Dermis microvascular lymphatic vessel endothelial cell (primary cell): ENCODE measurements at places on chromosomes 7 and 10. TPM values are rescaled to one million over a fixed set of nuclear protein-coding genes. Genes with fewer than 3 reads are reported as not detected.

SLC16A12 gene
- total RNA-seq: under 0.01 TPM in 1 of 2 replicates, not detected in the other

NEUROG3 gene
- total RNA-seq: not detected in 2 replicates

NKX1-2 gene
- not detected in 2 replicates for total RNA-seq

RPEL1 gene
- 0.13 TPM in 2 replicates for total RNA-seq

STEAP1B gene
- 2.9 and 10.9 TPM in 2 replicates for total RNA-seq

GIMAP7 gene
- 64.4 and 108 TPM in 2 replicates for total RNA-seq

LRRD1 gene
- total RNA-seq: under 0.01 TPM in 2 replicates

PRSS37 gene
- total RNA-seq: not detected in 2 replicates

DNA sequence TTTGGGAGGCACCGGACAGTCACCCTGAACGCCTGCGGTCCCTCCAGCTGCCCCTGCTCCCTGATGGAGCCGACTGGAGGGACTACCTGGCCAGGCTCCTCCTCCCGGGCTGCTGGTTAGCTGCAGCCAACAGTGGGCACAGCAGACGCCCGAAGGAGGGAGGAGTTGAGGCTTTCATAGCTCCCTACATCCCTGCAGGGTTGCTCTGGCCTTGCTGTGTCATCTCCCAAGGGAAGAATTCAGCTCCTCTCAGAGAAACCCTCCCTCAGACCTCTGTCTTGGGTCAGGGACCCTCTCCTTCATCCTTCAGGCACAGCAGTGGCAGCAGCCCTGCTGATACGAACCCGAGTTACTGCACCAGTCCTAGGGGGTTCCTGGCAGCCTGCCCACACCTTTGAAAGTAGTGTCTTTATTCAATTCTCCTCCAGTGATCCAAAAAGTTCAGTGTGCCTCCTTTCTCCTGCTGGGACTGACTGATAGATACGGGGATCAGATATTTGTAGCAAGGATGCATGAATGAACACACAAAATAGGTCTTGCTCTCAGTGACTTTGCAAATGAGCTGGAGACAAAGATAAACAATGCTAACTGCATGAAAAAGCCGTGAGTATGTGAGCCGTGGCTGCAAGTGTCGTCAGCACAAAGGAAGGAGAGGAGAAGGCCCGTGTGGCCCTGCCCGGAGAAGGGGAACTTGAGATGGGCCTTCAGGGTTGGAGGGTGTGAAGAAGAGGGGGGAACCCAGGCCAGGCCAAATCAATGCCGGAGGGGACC is 136.6 kb downstream of the PRKAG2 start:
- DNase-seq: no peak

DNA sequence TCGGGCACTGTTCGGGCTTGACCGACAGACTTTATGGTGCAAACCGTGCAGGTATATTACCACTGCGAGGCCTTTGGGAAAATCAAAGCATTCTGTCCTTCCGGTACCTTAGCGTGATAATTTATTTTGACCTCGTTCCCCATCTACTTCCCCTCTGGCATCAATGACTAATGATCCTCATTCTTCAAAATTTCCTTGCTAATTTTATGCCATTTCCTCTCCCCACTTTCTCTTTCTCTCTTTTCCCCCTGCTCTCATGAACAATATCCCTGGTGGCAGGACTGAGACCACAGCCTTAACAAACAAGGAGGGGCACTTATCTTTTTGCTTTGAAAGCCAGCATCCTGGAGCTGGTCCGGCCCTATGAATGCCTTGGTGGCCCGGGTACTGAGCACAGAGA is 210.6 kb downstream of the TCF7L2 start:
- DNase-seq: no peak

- DNase-seq: no peak
Measured at GRCh38 chr7:102258749-102259107, 27.9 kb upstream of the SH2B2 start.

GRCh38 chr10:113362645-113363091 is 190.2 kb upstream of the HABP2 start:
- DNase-seq: no peak

DNA sequence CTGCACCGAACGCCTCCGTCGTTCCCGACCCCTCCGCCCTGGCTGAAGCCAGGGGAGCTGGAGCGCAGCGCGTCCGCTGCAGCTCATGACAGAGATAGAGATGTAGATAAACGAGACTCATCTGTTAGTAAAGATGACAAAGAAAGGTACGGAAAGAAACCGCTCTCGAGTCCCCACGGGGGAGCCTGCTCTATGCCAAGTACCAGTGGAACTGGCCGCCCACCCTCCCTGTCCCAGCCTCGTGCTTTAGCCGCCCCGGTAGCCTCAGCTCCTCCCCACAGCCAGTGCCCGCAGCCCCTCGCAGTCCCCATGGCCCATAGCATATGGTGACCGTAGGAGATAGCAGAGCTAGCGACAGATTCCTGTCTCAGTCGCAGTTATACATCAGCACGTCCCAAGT is 344.7 kb upstream of the GALNT17 start:
- no peak for DNase-seq

GRCh38 chr10:80691441-80691840 is 153.7 kb downstream of the SH2D4B start:
- no peak for DNase-seq

DNA sequence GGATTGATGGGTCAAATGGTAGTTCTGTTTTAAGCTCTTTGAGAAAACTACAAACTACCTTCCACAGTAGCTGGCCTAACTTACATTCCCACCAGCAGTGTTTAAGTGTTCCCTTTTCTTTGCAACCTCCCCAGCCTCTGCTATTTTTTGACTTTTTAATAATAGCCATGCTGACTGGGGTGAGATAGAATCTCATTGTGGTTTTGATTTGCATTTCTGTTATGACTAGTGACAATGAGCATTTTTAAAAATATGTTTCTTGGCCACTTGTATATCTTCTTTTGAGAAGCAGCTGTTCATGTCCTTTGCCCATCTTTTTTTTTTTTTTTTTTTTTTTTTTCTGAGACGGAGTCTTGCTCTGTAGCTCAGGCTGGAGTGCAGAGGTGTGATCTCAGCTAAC is 155.2 kb upstream of the BMPER start:
- no peak for DNase-seq

DNA sequence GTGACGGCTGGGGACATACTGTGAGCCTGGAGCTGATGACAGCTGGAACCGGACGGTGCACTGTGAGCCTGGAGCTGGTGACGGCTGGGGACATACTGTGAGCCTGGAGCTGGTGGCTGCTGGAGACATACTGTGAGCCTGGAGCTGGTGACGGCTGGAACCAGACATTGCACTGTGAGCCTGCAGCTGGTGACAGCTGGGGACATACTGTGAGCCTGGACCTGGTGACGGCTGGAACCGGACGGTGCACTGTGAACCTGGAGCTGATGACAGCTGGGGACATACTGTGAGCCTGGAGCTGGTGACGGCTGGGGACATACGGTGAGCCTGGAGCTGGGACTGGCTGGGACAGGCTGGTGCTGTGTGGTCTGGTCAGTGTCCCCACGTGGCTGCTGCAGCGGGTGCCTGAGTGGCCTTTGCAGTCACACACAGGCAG is 47.9 kb downstream of the PTPRN2 start:
- no peak for DNase-seq

DNA sequence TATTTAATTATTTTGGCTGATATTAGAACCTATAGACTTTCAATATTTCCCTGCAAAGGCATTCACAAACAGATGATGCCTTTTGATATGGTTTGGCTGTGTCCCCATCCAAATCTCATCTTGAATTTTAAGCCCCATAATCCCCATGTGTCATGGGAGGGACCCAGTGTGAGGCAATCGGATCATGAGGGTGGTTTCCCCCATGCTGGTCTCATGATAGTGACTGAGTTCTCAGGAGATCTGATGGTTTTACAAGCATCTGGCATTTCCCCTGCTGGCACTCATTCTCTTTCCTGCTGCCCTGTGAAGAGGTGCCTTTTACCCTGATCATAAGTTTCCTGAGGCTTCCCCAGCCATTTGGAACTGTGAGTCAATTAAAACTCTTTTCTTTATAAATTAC is 9.3 kb upstream of the PNLIPRP3 start:
- DNase-seq: no peak

DNA sequence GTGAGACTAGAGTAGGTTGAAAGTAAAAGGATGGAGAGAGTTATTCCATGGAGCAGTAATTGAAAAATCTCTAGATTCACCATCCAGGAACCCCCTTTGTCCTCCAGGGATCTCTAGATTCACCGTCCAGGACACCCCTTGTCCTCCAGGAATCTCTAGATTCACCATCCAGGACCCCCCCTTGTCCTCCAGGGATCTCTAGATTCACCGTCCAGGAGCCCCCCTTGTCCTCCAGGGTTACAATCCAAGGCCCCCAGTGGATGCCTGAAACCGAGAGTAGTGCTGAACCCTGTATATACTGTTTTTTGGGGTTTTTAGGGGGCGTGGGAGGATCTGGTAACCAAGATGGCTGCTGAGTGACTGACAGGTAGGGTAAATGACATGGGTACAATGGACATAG is 38.3 kb upstream of the PPP2R2D start:
- no peak for DNase-seq

- no peak for DNase-seq
Measured at GRCh38 chr7:73312831-73313520, 4.3 kb upstream of the NSUN5 start.

DNA sequence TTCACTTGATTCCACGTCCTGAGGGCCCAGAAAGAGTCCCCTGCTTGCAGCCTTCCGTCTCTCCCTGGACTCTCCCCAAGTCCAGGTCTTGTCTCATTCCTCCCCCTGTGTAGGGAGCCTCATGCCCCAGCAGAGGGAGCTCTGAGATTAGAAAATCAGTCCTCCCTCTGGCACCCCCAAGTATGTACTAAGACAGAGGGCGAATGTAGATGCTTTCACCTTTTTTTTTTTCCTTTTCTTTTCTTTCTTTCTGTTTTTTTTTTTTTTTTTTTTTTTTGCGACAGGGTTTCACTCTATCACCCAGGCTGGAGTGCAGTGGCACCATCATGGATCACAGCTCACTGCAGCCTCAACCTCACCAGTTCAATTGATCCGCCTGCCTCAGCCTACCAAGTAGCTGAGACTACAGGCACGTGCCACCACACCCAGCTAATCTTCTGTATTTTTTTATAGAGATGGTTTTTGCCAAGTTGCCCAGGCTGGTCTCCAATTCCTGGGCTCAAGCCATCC is 10.3 kb downstream of the SFXN3 start:
- no peak for DNase-seq

DNA sequence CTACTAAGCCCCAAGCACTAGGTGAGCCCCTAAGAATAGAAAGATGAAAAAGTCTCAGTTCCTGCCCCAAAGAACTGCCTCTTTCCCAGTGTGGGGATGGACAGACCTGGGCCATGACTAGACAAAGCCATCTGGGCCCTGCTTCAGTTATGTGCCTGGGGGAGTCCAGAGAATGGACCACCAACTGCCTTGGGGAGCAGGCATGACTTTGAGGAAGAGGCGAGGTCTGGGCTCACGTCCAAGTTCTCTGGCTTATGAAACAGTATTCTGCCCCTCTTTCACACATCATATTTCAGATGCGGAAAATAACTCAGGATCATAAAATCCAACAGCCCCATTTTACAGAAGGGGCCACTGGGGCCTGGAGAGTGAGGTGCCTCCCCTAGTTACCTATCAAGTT is 80.3 kb downstream of the PLXNA4 start:
- peak; percentile 31 for DNase-seq

DNA sequence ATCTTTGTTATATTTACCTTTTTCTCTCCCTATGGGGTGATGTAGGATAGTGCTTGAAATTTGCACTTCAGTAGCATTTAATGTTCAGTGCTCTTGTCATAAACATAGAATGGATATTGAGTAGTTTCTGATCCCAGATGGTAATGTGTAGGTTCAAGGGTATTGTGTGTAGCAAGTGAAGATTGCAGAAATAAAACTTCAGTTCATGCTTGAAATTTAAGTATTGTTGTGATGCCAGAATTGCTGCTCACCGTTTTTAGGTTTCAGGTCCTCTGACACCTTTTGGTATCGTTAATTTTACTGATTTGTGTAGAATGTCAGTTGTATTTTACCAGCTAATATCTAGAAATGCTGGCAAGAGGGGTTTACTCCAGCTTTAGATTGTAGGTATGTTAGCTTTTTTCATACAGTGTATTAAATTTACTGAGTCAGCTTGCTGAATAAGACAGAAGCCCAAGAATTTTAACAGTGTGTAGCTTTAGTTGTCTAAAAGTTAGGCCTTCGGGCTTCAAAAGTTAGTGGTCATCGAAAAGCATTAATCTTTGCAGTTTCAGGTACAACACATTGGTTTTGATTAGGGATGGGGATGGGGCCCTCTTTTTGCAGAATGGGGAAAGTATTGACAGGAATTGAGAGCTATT is 1.9 kb downstream of the PTEN start:
- DNase-seq: no peak

DNA sequence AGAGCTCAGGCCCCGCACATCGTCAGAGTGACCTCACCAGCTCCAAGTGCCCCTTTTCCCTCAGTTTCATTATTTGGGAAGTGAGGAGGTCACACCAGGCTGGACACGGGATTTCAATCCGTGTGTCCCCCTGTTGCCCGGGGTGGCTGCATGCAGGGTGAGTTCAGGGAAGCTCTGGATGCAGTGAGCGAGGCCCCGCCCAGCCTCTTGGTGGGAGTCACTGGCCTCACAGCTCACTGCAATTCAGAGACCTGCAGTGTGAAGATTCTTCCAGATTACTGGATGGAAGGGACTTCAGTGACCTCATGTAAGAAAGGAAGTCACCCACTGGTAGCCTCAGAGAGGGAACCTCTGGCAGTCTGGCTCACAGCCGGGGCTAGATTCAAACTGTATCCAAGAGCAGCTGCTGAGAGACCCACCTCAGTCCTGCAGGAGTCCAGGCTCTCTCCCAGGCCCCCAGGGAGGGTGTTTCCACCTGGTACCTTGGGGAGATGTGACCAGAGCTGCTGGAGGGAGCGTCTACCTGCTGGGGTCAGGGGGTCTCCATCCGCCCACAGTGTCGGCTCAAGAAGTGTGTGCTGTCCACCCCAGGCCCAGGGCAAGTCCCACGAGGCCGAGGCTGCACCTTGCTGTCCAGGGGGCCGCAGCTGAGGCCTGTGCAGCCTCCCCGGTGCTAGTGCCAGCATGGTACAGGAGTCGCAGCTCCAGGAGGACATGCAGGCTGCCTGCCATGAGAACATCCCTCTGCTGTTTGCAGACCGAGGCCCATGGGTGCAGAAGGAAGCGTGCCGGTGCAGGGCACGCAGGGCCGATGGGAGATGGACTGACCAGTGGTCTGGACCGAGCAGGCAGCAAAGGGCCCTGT is 54.4 kb downstream of the MGMT start:
- DNase-seq: no peak

- DNase-seq: no peak
Measured at GRCh38 chr7:23276947-23277346, 22.2 kb upstream of the MALSU1 start.

GRCh38 chr7:47648275-47648925 is 66.5 kb upstream of the TNS3 start:
- DNase-seq: no peak

- no peak for DNase-seq
Measured at GRCh38 chr7:80781146-80781545, 137.7 kb downstream of the SEMA3C start.

DNA sequence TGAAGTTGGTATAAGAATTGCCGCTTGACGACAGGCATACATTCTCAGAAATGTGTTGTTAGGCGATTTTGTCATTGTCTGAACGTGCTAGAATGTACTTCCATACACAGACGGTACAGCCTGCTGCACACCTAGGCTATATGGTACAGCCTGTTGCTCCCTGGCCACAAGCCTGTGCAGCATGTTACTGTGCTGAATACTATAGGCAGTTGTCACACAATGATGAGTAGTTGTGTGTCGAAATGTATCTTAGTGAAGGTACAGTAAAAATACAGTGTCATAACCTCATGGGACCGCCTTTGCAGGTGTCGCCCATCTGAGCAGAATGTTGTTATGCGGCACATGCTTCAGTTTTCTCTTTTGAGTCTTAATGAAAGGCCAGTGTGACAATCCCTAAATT is 66.5 kb downstream of the SHH start:
- no peak for DNase-seq
